ENCODE measurements at places on chromosomes 6 and 20.

DNA sequence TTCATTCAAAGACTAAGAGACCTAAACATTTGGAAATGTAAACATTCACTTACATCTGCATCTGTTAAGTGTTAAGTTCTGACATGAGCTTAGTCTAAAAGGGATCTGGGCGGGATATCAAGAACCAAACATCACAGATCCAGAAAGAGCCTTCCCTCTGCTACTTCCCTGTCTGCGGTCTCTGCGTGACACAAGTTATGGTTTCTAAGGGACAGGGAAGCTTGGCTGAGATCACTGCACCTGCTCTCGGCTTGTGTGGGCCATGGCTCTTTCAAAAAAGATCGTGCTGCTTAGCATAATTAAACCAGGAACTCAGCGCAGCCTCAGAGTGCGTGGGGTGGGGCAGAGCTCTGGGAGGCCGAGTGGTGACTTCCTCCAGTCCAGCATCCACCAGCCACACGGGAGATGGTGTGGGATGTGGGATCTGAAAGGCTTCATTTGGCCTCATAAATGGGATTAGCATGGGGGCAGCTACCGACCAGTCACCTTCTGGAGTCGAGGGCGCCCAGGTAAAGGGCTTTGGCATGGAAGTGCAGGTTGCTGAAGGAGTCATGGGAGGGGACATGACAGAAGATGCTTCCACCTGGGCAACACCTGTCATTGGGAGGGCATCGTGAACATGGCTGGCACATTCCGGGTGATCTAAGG lies 16.7 kb upstream of the RAMACL start:
- DNase-seq: no peak

- no peak for DNase-seq
Observed at GRCh38 chr20:38196076-38196475, 31.0 kb upstream of the TGM2 start.

- no peak for DNase-seq
Observed at GRCh38 chr20:1952737-1953530, 40.9 kb downstream of the PDYN start.

DNA sequence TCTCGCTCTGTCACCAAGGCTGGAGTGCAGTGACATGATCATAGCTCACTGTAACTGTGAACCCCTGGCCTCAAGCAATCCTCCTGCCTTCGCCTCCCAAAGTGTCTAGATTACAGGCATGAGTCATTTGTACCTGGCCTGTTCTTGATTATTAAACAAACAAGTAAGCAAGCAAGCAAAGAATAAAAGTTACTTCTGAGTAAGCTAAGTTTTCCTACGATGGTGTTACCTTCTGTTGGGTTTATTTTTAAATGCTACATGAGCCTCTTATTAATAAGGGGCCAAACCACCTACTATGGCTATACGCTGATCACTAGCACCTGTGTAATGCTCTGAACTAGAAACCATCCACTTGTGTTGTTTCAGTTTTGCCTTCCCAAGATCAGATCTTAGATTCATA lies 50.8 kb downstream of the IL22RA2 start:
- DNase-seq: no peak

GRCh38 chr6:135183532-135184440 lies 2.7 kb downstream of the MYB start:
- peak; percentile 67 for DNase-seq

- DNase-seq: no peak
Observed at GRCh38 chr6:160742090-160742489, 40.0 kb downstream of the PLG start.

GRCh38 chr6:151958332-151958731 lies 150.8 kb downstream of the ESR1 start:
- no peak for DNase-seq

- DNase-seq: no peak
Observed at GRCh38 chr6:153960281-153960680, 78.8 kb upstream of the OPRM1 start.

DNA sequence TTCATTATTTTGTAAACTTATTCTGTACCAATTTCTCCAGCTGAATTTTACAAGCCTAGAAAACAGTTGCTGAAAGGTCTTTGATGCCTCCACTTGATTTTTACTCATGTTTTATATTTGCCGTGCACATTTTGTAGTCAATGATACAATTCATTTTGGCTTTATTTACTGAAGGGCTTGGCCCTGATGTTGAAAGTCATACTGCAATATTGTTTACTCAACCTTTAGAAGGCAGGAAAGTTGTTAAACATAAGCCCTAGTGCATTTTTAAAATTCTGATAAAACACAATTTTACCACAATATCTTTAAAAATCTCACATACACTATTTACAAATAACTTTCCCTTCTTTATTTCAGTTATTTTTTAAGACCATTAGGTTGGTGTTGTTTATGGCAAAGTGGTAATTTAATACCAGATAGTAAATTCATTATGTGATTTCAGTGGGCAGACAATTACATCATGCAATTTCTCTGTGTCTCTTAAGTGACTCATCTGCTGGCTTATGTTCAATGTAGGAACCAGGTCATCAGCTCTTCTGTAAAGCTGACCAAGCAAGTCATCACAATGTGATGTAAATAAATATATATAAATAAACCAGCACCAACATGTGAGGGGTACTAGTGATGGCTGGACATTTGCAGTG lies 121.1 kb upstream of the SLC35B3 start:
- DNase-seq: no peak

DNA sequence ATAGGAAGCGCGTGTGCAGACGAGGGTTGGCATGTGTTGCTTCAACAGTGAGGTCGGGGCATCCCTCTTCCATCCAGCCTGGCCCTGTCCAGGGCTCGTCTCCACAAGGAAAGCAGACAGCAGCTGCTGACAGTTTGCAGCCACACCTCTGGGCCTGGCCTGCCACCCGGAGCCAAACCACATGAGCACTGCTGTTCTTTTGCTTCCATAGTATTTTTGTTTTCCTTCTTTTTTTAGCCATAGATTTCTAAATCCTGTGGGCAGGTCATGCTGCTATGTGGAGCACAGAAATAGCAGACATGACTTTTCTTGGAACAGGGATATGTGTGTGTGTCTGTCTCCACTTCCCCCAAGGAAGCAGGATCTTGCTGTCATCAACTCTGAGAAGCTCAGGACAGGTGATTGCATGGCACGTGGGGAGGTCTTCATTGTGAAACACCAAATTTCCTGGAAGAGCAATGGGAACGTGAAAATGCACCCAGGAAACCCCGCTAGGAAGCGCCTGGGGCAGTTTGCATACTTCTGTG lies 167.4 kb downstream of the DTNBP1 start:
- DNase-seq: no peak

GRCh38 chr6:111842271-111842822 lies 30.9 kb downstream of the FYN start:
- DNase-seq: no peak

GRCh38 chr6:159125014-159125609 lies 44.1 kb upstream of the FNDC1 start:
- no peak for DNase-seq

DNA sequence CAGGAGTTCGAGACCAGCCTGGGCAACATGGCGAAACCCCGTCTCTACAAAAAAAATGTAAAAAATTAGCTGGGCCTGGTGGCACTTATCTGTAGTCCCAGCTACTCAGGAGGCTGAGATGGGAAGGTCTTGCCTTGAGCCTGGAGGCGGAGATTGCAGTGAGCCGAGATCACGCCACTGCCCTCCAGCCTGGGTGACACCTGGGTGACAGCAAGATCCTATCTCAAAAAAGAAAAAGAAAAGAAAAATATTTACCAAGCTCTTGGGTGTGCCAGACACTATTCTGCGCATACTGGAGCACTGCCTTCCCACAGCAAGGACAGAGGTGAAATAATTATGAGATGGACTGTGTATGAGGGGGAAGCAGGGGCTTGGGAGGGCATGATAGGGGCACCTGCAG lies 19.6 kb downstream of the POFUT1 start:
- DNase-seq: no peak

- no peak for DNase-seq
Observed at GRCh38 chr20:31721408-31722256, 1.0 kb downstream of the BCL2L1 start.
